ENCODE measurements at places on chromosomes 6 and 20.
A peak's percentile ranks its signal among the peaks of the same experiment; 100 is the strongest.

GRCh38 chr20:21099751-21100577 is 6.2 kb downstream of the LINC00237 start:
- DNase-seq = peak; percentile 68

DNA sequence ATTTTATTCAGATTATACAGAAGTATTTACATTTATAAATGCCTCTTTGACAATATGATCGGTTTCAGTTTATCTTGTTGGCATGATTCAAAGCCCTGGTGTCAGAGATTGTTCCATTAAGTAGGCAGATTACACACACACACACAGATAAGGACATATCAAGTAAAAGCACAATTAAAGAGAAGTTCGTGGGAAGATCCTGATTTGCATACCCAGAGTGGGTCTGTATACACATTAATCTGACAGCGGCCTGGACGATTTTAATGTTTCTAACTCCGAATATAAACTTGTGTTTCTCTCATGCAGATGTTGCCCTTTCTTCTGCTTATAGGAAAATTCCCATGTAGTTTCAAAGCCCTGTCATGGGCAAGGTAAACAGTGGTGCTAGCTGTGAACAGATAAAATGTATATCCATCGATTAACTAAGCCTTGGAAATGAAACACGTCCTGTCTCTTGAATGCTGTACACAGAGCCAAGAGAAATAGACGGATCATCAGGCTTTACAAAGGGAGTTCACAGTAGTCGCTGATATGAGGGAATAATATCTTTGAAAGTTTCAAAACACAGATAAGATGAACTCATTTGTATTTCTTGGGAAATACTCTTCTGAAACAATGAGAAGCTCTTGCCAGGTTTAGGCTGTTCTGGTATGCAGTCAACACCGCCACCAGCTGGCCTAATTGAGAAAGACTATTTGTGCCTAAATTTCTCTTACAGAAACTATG is 108.2 kb upstream of the GMDS start:
- DNase-seq = peak; percentile 50

- no peak for DNase-seq
These were observed 120.8 kb upstream of the TNFAIP3 start for GRCh38 chr6:137746264-137746663.

GRCh38 chr20:34282041-34282440 is 21.1 kb downstream of the AHCY start:
- no peak for DNase-seq

- DNase-seq = no peak
These were observed 74.5 kb upstream of the TULP1 start for GRCh38 chr6:35587167-35587566.

DNA sequence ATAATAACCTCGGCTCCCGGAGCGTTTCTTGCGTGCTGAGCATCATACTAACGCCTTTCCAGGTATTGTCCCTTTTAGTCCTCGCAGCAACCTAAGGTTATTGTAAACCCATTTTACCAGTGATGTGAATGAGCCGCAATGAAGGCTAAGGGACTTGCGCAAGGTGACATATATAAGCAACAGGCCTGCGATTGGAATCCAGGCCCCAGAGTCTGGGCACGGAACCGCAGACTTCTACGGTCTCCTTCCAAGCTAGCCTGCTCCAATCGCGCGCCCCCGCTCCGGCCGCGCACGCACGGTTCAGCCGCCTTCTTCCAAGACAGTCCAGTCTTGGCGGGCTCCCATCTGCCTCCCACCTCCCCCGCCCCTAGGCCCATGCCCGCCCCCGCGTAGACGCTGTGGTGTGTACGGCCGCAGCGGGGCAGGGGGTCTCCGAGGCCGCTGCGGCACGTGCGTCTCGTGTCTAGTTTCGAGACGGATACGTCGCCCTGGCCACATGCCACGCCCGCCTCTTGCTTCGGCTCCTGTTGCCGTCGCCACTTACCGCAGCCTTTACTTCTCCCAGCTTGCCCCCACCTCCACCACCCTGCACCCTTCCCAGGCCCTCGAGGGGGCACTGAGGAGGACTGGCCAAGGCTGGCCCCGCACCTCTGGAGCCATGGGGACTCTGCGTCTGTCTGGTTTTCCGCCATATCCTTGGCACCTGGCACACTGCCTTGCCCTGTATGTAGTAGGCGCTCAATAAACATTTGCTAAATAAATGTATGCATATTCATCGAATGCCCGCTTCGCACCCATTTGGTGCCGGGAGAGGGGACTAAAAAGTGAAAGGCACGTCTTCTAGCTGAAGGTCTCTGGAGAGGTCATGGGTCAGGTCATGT is 855 bp upstream of the GFOD1 start:
- DNase-seq = no peak

GRCh38 chr6:31162463-31163165 is 4.2 kb downstream of the TCF19 start:
- no peak for DNase-seq

DNA sequence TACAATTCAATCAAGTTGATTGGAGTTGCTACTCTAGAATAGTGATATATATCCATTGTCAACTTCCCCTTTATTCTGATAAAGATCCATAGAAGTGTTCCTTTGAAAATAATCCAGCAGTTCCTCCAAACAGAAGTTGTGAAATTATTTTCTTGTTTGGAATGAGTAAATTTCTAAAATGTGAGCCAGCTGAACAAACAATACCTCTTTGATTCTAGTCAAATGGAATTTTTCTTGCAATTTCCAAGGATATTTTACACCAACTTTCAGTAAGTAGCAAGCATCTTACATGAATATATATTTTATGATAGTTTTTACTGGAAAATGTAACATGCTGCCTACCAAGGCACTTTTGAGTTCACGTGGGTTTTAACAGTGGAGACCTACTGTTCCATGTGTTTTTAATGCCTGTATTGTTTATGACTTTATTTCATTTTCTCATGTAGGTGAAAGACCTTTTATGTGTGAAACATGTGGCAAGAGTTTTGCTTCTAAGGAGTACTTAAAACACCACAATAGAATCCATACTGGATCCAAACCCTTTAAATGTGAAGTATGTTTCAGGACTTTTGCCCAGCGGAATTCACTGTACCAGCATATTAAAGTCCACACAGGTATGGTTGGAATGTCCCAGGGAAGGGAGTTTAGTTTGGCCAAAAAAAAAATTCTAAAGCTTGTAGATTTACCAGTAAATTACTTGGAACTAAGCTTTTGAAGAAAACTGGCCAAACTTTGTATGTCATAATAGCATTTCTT is 6.5 kb downstream of the GZF1 start:
- no peak for DNase-seq

DNA sequence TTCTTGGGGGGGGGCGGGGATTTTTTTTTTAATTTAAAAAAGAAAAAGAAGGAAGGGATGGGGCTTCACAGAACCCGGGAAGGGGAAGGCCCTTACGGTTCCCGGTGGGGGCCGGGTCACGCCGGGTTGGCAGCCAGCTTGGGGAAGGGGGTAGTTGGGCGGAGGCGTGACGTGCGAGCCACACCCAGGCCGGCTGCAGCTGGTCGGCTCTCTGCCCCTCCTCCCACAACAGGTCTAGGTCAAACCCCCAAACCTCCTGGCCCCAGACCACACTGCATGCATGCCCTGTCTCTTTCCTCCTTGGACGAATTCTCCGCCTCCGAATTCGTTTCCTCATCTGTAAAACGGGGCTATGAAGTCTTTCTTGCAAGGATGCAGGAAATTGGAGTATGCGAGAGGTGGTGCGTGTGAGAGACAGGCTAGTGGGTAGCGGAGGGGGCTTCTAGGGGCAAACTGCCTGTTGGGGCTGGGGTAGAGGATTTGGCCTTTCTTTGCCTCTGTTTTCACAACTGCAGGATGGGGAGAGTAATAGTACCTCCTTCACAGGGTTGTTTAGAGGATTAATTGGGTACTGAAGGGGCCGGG is 828 bp downstream of the HCK start:
- DNase-seq = no peak

GRCh38 chr6:67287566-67287965 is 1347.5 kb upstream of the ADGRB3 start:
- DNase-seq = no peak

- DNase-seq = no peak
These were observed 105.8 kb downstream of the JARID2 start for GRCh38 chr6:15351631-15352030.

GRCh38 chr6:143950875-143951274 is 57.2 kb downstream of the PLAGL1 start:
- DNase-seq = no peak

DNA sequence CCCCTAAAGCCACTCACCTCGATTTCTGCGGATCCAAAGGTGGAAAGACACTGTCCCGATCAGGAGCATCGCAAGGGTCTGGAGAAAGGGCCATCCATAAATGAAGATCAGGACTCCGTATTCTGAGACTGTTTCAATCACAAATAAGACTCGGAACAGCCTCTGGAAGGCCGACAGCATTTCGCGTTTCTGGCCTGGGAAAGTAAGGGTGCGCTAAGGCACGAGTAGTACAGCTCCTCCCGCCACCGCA is 44.6 kb downstream of the DPPA5 start:
- no peak for DNase-seq

DNA sequence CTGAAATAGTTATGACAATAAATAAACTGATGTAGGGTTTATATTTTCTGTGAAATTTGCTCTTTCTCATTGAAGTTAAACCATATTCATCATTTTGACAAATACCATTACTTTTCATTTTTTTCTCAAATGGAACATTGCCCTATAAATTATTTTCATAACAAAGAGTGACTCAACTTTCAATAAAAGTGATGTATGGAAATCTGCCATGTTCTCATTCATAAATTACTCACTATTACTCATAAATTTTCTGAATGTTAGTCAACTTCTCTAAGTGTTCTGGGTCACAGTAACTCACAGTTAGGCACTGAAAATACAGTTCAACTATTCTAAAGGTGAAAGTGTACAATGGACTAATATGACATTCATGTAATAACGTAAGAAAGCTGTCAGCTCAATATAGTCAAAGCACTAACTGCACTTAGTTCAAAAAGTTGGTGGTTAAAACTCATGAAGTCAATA is 19.0 kb upstream of the STX11 start:
- no peak for DNase-seq

DNA sequence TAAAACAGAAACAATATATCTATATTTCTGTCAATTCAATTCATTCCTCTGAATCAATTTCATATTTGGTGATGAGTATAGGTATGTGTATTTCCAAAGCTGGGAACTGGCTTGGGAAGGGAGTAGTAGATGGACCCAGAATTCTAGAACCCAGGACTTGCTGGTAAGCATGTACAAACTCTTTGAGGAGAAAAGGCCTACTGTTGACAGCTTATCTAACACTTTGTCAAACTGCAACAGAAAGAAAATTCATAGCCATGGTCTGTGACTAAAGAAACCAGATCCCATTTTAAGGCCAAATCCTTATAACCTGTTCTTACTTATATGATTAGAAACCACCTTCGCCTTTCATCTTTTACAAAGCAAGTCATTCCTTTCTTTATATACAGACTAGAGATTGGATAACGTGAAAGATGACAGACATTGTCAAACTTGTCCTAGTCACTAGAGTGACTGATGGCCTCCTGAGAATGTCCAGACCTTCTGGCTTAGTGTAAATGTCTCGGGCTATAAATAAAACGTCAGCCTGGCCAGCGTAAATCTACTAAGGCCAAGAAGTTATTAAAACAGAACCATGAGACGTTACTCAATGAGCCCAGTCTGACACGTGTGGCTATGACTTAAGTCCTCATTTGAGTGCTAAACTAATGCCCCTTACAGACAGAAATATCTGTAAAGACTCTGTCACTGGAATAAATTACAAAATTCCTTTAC is 152.3 kb downstream of the ALDH8A1 start:
- DNase-seq = no peak

GRCh38 chr6:25056130-25056529 is 120.4 kb upstream of the RIPOR2 start:
- no peak for DNase-seq

DNA sequence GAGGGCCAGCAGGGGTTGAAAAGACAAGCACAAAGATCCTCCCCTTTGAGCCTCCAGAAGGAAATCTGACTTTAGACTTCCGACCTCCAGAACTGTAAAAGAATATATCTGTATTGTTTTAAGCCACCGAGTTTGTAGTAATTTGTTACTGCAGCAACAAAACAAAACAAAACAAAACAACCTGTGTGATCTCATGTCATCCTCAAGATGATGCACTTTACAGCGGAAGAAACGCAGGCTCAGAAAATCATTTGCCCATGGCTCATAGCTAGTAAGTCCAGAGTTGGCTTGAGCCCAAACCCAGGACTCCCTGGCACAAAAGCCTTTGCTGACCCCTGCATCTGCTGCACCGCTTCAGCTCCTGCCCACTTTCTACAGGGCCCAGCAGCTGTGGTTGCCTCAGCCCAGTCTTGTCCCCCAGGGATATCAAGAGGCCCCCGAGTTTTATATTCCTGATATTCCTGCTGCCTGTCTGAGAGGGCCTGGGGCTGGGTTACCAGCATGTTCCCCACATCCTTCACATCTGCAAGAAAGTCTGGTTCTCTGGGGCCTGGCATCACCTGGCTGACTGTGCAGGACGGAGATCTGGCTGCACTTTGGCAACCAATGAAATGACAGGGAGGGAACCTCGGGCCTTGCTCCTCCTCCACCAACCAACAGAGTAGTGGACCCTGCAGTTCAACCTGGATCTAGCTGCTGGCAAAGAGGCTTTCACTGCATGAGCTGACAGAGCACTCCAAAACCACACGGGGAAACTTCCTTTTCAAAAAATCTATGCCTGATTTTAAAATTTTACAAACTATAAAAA is 56.9 kb downstream of the JPH2 start:
- DNase-seq = no peak

GRCh38 chr6:6600875-6601274 is 12.4 kb downstream of the LY86 start:
- DNase-seq = no peak
